Activated CD4-positive, alpha-beta T cell treated with anti-CD3 and anti-CD28 coated beads, Interleukin-2, amount 50 U/mL, for 1 hour (primary cell): ENCODE measurements at places on chromosomes 5 and 9.

GRCh38 chr5:139662617-139663016 is 14.5 kb downstream of the CXXC5 start:
- DNase-seq = no peak

GRCh38 chr5:41095324-41096101 is 24.4 kb upstream of the MROH2B start:
- no peak for DNase-seq

GRCh38 chr5:50576265-50576664 is 90.2 kb upstream of the PARP8 start:
- DNase-seq = no peak

GRCh38 chr9:16579872-16580432 is 290.5 kb downstream of the BNC2 start:
- no peak for DNase-seq

GRCh38 chr5:41968153-41968723 is 43.2 kb downstream of the FBXO4 start:
- no peak for DNase-seq

DNA sequence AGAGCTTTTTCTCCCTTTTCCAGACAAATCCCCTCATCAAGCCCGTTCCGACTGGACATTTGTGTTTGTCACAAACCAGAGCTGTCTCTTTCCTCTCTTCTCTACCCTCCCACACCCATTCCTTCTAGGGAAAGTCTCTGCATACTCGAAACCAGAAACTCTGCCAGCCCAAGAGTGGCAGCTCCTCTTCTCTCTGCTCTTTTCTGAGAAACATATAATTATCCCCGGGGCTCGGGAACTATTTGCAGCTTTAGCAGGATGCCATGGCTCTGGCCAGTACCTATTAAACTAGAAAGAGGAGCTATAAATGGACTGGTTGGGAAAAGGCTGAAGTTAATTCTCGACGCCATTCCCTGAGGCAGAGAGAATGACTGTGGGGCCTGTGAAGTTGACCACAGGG is 82.6 kb downstream of the SH3PXD2B start:
- no peak for DNase-seq

DNA sequence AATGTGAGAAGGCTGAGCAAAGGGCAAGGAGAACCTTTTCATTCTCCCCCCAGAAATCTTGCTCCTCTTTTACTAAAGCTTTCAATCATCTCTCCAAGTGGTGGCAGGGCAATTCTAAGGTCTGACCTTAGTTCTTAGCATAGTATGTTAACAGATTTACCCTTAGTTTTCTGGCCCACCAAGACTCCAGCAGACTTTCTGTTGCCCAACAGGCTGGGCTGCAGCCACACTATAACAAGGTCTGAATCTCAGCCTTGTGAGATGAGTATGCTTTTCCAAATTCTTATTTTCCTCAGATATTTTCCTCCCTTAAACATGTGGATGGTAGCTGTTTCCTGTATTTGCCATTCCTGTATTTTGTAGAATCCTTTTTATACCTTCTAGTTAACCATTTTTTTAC is 69.5 kb downstream of the NIPBL start:
- DNase-seq = no peak

DNA sequence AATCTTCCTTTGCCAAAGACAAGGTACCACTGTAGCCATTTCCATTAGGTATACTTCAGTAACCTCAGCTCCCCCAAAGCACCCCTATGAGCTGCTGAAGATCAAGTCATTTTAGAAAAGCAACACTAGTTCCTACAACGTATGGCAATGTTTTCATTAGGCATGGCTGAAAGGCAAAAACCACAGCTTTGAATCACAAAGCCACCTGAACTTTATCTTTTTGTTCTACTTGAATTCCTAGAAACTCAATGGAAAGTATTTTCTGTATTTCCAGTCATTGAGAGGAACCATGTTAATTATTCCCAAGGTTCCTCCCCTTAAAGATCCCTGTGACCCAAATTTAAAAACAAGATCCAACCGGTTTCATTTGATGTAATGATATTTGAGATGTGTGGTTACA is 152.1 kb downstream of the EFNA5 start:
- DNase-seq = no peak

DNA sequence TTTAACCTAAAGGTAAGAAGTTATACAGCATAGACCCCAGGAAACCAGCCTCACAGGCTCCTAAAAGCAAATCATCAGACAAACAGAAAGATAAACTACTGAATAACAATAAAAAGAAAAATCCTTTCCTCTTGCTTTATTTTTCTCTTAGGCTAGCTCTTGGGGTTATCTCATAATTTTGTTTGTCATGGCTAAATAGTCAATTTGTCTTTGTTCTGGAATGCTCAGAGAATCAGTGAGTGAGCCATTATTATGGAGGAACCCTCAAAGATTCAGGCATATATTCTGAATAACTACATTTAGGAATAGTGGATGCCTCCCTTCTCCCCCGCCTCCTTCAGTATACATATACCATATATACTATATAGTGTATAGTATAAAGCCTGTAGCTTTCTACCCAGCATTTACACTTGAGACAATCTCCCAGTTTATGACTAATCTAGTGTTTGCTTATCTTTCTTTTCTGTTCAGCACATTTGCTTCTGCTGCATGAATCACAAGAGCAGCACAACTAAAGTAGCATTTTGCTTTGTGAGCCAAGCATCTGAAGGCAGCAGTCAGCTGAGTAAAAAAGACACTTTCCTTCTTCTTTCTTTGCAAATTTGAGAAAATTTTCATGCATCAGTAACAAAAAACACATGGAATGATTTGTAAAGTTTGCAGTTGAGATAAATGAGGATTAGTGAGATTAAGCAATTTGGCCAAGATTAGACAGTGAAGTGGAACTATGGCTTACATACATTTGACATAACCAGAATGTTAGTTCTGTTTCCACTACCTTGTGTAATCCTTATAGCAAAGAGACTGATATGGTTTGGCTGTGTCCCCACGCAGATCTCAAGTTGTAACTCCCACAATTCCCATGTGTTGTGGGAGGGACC is 45.3 kb upstream of the PPP3R2 start:
- DNase-seq = no peak

DNA sequence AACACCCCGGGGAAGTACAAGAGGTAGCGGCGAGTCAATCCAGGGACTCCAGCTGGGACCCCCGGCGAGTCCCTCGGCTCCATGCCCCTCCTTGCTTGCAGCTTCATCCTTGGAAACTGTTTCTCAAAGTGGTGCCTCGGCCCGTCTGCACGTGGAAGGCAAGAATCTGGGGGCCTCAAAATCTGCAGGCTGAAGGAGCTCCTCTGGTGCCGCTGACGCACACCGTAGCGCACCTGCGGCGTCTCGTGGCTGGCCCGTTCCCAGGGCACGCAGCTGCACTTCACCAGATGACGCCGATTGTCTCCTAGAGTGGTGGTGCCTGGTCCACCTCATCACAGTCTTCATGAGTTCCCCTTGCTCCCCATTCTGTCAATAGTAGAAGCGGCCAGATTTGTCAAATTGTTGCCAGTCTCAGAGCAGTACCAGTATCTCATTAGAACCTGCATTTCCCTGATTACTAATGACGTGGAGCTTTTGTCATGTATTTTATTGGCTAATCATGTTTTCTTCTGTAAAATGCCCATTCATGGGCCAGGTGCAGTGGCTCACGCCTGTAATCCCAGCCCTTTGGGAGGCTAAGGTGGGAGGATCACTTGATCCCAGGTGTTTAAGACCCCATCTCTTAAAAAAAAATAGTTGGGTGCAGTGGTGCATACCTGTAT is 38.6 kb downstream of the GTF3C4 start:
- DNase-seq = no peak

GRCh38 chr5:35478856-35479682 is 138.6 kb upstream of the SPEF2 start:
- no peak for DNase-seq

DNA sequence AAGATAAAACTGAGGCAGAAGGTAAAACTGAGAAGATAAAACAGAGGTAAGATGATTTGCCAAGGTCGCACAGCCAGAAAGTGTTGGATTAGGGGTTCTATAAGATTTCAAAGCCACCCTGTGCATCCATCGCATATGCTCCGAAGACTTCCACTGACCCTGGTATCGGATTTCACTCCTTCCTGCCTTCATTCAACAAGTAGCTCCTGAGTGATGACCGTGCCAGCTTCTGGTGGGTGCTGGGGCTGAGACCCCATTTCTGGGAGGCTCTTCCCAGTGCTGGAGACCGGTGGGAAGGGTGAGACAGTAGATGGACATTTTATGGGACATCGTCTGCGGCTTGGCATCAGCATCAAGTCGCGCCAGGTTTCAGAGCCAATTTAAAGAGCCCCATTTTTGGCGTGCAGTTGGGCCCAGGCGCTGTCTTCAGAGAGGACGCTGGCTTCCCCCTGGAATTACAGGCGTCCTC is 53.7 kb upstream of the DAB2IP start:
- no peak for DNase-seq

- no peak for DNase-seq
Measured at GRCh38 chr5:143755966-143756365, 56.0 kb upstream of the HMHB1 start.

DNA sequence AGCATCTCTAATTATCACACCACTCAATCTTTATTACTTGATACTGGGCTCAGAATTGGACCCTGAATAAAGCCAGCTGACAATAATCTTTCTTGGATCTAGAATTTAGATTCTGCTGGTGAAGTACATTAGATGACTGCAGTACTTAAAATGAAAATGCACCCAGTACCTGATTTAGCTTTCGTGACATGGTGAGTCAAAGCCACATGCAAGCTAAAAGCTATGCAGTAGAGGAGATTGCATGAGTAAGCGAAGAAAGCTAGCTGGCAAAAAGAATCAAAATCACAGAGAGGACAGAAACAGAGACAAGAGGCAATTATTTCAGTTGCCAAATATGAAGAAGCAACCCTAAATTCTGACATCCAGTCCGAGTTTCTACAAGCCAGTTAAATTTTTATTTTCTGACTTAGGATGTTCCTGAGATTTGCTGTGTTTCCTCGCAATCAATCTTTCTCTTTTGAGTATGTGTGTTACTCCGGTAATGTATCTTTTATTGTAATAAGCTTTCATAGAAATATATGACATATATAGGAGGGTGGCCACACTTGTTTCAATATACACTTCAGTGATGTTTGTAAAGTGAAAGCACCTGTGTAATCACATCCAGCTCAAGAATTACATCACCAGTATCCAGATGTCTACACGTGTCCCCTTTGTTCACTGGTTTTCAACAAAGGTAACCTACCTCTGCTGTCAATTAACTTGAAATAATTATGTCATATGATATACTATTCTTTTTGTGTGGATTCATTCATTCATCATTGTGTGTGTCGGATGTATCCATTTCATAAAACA is 101.7 kb downstream of the CDH18 start:
- no peak for DNase-seq

DNA sequence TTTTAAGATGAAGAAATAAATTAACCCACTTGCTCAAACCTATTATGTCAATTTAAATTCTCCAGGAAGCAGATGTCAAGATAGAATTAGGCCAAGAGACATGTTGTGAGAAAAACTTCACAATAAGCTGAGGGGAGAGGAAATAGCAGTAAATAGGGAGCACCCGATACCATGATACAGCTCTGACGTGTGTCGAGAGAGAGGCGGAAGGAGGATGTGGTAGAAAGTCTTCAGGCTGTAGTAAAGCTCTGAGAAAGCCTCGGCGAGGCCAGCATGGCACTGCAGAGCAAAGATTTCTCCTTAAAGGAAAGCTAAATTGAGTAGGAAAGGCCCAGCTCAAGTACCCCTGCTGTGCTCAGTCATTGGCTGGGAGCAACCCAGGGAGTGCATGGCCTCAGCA is 6.0 kb upstream of the PUM3 start:
- no peak for DNase-seq

DNA sequence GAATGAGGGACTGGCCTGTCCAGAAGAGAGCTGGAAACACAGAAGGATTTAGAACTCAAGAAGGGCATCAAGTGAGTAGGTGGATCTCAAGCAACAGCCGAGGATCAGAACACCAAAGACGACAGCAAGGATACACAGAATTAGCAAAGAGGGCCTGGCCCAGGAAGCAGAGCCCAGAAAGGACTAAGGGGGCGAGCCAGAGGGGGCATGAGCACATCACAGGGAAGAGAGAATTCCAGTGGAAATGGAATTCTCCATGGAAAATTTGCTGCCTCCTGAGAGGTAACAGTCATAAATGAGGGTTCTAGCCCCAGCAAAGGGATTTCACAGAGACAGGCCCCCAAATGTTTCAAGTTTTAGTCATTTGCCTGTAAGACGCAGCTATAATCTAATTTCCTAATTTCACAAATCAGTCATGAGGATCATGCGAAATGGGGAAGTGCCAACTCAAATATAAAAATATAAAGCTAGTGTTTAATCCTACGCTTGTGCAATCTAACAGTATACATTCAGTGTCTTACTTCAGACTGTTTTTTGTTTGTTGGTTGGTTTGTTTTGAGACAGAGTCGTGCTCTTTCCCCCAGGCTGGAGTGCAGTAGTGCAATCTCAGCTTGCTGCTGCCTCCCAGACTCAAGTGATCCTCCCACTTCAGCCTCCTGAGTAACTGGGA is 46.7 kb downstream of the FNBP1 start:
- DNase-seq = no peak

- no peak for DNase-seq
Measured at GRCh38 chr5:71923755-71924154, 183.5 kb upstream of the MAP1B start.
